ENCODE measurements at places on chromosomes 7 and 10. TPM values are rescaled to one million over a fixed set of nuclear protein-coding genes. Genes with fewer than 3 reads are reported as not detected.

TRPV5 gene
- 0.18 TPM for total RNA-seq

HTRA1 gene
- total RNA-seq = not detected

HACD1 gene
- total RNA-seq = 35.8 TPM

GNGT1 gene
- total RNA-seq = not detected

PANK1 gene
- 9.1 TPM for total RNA-seq

ACTL6B gene
- total RNA-seq = 0.13 TPM

ENO4 gene
- 0.13 TPM for total RNA-seq

LSM5 gene
- total RNA-seq = 11.3 TPM

ARPC1B gene
- total RNA-seq = 1,117 TPM

PLAC9 gene
- not detected for total RNA-seq

AZGP1 gene
- 43.2 TPM for total RNA-seq

STMP1 gene
- 2.9 TPM for total RNA-seq

SLC18A3 gene
- not detected for total RNA-seq
